Activated CD4-positive, alpha-beta T cell treated with anti-CD3 and anti-CD28 coated beads, Interleukin-2, amount 50 U/mL, for 24 hours (primary cell): ENCODE measurements at places on chromosomes 5 and 9.

- DNase-seq, result no peak
Measured at GRCh38 chr9:114053246-114054005, 24.7 kb downstream of the AMBP start.

GRCh38 chr5:151413800-151414199 lies 33.6 kb upstream of the SLC36A1 start:
- DNase-seq, result no peak

GRCh38 chr9:79945016-79945415 lies 373.3 kb downstream of the TLE4 start:
- DNase-seq, result no peak

DNA sequence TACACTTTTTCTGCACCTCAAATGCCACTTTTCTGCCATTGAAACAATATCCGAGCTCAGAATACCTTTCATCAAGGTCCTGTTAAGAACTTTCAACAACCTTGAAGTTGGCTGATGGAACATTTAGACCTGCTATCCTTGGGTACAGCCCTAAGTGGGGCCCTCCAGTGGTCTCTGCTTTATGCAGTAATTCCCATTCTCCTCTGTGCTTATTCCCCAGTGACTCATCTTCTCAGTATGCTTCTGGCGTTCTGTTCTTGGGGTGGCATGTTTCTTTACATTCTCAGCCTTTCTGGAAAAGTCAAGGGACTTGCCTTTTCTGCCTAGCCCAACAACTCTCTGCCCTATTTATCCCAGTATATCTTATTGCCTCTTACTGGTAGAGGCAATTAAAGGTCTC lies 7.1 kb downstream of the ANP32B start:
- no peak for DNase-seq

GRCh38 chr5:113437111-113437510 lies 2.3 kb upstream of the TSSK1B start:
- no peak for DNase-seq

GRCh38 chr9:99135456-99135855 lies 30.5 kb downstream of the TGFBR1 start:
- DNase-seq, result no peak

GRCh38 chr9:79701651-79702050 lies 129.9 kb downstream of the TLE4 start:
- no peak for DNase-seq

DNA sequence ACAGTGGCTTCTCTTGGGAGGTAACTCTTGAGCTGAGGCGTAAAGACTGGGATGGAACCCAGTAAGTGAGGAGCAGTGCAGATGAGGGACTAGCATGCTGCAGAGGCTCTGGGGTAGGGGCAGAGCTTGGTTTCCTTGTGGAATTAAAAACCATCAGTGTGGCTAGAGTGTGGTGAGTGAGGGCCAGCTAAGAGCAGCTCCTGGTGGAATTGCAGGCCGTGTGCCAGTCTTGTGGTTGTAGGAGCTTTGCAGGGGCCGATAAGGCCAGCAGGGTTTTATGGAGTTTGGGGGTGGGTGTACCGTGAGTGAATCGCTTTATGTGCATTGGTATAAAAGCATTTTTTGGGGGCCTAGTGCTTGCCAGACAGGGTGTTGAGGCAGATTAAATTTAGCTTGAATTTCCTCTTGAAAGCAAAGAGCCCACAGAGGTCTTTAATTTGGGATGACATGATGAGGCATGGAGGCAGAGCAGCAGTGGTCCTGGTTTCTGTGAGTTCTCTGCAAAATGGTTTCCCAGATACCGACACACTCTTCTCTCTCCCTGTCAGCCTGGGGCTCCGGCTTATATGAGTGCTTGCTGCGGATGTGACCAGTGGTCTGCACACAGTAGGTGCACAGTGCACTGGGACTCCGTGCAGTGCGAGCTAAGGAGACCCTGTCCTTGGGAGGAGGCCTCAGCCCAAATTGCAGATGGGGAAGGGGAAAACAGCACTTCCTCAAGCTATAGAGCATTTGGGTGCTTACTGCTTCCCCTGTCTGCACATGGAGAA lies 176.4 kb upstream of the PITX1 start:
- DNase-seq, result no peak

- DNase-seq, result no peak
Measured at GRCh38 chr5:111385051-111385450, 127.3 kb downstream of the STARD4 start.

GRCh38 chr9:86413971-86414880 lies 60.0 kb upstream of the TUT7 start:
- no peak for DNase-seq
